ENCODE measurements at places on chromosomes 16 and 17. TPM values are rescaled to one million over a fixed set of nuclear protein-coding genes. Genes with fewer than 3 reads are reported as not detected.

DNA sequence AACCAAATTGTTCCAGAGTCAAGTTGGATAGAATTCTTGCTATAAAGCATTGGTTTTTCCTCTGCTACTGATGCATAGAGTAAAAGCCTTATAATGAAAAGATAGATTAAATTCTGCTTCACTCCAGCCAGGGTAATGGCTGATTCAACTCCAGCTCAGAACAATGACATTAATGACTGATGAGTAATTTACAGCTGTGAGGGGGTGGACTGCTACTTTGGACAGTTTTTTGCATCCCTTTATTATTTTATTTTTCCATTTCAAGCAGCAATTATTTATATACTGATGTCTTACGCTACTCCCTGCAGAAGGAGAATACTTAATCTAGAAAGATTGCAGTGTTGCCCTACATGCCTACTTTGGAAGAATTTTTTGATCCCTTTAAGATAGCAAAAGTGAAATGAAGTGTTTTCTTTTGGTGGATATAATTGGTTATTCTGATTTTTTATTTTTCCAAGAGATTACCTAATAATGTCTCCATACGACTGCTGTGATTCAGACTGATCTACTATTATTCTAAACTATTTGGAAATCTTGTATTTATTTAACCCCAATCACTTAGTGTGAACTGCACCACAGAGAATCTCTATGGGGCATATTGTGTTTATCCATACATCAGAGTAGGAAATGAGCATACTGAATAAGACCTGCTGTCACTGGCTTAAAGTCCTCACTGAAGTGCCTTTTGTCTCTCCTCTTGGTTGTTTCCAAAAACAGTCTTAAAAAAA, 149.5 kb downstream of the TRIM37 start:
- no peak for DNase-seq

GRCh38 chr17:17300624-17301568, 2.3 kb upstream of the NT5M start:
- DNase-seq: no peak

DNA sequence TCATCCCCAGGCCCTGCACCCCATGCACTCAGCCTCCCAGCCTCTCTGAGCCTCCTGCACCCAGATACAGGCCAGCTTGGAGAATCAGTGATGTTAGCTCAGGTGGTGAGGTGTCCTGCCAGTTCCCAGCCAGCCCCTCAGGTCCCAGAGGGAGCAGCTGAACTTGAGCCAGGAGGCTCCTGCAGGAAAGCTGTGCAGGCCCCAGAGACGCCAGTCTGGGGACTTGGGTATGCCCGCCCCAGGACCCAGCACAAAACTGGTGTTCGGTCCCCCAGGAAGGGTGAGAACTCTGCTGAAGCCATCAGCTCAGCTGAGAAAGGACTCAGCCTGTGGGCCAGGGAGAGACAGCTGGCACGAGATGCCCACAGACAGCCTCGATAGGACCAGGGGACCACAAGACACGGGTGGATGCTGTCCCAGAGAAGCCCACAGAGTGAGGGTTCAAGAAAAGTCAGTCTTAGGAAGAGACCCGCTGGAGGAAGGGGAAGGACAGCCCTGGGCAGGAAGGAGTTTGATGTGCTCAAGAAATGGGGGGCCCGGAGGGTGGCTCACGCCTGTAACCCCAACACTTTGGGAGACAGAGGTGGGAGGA, 11.0 kb downstream of the ENDOV start:
- DNase-seq: no peak

- no peak for DNase-seq
Measured at GRCh38 chr16:4249530-4250308, 7.8 kb upstream of the SRL start.

GRCh38 chr16:56424404-56424764, 961 bp downstream of the AMFR start:
- no peak for DNase-seq

DNA sequence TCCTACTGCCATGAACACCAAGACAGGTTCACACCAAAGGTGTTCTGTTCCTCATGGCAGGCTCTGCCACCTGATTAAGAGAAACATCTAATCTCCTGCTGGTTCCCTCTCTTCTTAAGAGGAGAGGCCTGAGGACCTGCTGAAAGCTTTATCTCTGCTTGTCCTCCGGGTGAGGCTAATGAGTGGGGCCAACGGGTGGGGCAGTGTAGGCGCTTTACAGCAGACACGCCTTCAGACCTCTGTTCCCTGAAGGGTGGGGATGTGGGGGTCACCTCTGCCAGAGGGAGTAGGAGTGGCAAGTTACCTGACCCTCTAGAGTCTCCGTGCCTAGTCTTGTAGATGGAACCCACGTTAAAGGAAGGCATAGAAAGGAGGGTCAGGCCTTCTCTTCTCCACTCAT, 4.2 kb upstream of the MRM1 start:
- no peak for DNase-seq

DNA sequence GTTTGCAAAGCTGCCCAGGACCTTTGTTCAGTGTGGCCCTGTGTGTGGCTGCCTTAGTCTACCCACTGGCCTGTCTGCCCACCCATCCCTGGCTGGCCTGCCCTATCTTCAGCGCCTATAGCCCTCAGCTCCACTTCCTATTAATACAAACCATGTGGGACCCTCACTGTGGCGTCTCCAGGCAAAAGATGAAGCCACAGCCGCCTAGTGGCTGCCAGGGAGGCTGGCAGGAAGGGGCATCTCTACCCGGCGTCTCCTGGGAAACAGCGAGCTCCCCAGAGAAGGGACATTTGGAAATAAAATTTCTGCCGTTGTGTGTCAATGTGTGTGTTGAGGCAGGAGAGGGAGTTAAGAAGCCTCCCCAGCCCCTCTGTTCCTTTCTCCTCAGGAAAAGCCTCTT, 31.5 kb downstream of the NEUROD2 start:
- no peak for DNase-seq

- no peak for DNase-seq
Measured at GRCh38 chr16:57893559-57894389, 77.2 kb downstream of the CNGB1 start.

Gene KRT28
- total RNA-seq: not detected

Gene PDIA2
- not detected for total RNA-seq

DNA sequence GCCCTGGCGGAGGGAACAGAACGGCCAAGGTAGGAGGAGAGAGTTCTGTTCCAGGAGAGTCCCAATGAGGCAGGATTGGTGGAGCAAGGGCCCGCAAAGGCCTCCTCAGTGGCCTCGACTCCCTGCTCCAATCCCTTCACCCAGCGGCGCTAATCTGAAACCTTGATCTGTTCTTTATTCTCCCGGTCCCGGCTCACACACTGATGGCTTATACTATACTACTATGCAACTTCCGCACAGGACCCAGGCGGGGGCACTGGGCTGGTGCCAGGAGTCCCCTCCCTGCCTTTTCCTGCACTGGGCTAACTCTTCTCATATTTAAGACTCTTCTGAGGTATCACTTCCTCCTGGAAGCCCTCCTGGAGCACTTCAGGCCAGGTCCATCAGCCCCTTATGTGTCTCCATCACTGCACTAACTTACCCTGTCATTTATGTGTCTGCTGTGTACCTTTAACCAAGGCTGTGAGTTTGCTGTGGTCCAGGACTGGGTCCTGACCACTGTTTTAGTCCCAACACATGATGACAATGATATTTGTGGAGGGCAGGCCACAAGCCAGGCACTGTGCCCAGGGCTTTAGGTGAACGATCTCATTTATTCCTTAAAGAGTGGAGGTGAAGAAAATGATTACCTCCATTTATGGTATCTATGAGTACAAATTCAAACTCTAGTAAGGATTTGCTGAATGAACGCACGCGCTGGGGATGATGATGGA, 6.8 kb downstream of the CCDC102A start:
- DNase-seq: no peak

GRCh38 chr16:10103118-10103517, 79.1 kb downstream of the GRIN2A start:
- DNase-seq: no peak

Gene CTF1
- total RNA-seq: 3.2 TPM

Gene KCNH6
- total RNA-seq: not detected

DNA sequence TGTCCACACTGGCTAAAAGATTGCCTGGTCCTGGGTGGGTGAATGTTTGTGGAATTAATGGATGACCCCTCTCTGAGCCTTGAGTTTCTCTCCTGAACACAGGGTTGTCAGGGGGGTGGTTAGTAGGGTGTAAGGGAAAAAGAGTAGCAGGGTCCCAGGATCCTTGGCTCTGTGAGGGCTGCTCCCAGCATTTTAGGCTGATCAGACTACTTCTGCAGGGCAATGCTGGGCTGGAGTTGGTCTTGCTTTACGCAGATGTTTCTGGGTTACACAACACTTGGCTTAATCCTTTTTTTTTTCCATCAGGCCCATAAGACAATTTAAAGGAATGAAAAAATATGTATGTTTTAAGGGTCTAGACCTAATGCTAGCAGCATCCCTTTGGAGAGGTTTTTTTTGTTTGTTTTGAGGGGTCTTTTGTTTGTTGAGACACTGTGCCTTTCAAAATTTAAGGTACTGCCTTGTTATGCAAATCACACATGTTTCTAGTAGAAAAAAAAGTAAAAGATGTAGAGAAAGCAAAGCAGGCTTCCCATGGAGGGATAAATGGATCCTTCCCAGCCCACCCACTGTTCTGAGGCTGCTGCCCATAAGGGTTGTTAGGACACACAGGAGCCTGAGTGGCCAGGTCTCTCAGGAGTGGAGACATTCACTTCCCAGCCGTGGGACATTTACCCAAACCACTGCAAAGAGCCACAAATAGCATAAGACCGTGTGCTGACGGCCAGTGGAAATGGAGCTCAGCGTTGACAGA, 225.6 kb upstream of the HSBP1 start:
- no peak for DNase-seq

Gene GRIN2A
- total RNA-seq: 1.5 TPM

Gene ADAP2
- 14.0 TPM for total RNA-seq

- DNase-seq: no peak
Measured at GRCh38 chr16:87058728-87059250, 258.4 kb downstream of the C16orf95 start.

Gene DYNLRB2
- total RNA-seq: not detected

Gene CCL1
- total RNA-seq: not detected

- no peak for DNase-seq
Measured at GRCh38 chr16:19242987-19243575, 42.5 kb upstream of the CLEC19A start.

DNA sequence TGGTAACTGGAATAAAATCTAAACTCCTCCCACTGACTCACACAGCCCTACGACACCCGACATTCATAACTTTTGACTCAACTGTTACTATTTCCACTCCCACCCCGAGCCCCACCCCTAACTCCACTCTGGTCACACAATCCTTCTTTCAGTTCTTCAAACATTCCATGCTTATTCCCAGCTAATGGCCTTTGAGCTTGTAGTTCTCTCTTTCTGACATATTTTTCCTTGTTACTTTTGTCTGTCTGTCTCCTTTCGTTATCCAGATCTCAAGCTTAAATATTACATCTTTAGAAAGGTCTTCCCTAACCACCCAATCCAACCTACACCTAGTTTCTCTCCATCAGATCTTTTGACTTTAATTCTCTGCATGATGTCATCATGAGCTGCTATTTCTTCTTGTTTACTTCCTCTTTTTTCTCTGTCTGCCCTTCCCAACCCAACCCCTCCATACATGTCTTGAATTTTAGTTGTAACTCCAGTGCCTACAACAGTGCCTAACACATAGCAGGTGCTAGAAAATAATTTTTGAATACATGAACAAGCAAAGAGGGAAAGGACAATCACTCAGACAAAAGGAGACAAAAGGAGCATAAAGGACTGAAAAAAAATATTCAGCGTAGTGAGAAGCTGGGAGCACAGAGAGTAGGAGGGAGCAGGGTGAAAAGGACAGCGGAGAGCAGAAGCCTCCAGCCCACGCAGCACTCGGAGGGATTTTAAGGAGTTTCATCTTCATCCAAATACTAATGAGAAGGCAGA, 65.2 kb upstream of the SMIM36 start:
- no peak for DNase-seq

DNA sequence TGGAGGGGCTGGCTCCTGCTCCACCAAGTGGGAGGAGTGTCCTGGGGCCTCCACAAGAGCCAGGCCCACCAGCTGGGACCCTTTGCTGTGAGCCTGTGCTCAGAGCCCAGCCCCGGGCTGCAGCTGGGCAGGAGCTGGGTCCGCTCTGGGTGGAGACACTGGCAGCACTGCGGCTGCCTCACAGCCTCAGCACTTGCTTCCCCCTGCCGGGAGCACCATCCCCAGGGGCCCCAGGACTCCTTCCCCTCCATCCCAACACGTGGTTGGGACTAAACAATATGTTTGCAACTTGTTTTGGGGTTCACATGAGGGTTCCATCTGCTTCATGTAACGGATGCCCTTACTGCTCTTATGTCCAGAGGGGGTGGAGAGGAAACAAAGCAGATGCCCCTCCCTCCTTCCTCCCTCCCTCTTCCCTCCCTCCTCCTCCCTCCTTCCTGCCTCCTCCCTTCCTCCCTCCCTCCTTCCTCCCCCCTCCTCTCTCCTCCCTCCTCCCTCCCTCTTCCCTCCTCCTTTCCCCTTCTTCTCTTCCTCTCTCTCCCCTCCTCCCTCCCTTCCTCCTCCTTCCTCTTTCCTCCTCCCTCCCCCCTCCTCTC, 16.3 kb upstream of the CBFA2T3 start:
- no peak for DNase-seq

Measured in vagina (tissue), 2 donors.